ENCODE measurements at places on chromosomes 7 and 10. TPM values are rescaled to one million over a fixed set of nuclear protein-coding genes. Genes with fewer than 3 reads are reported as not detected.

TEX36 gene
- not detected for total RNA-seq

NEUROG3 gene
- total RNA-seq = not detected

NUDT5 gene
- total RNA-seq = 90.2 TPM

FAM237B gene
- not detected for total RNA-seq

LRRTM3 gene
- not detected for total RNA-seq

Measured in dermis blood vessel endothelial cell (primary cell).